ENCODE measurements at places on chromosomes 4 and X.

- DNase-seq: no peak
Observed at GRCh38 chr4:76623217-76624045, 188.4 kb downstream of the SHROOM3 start.

DNA sequence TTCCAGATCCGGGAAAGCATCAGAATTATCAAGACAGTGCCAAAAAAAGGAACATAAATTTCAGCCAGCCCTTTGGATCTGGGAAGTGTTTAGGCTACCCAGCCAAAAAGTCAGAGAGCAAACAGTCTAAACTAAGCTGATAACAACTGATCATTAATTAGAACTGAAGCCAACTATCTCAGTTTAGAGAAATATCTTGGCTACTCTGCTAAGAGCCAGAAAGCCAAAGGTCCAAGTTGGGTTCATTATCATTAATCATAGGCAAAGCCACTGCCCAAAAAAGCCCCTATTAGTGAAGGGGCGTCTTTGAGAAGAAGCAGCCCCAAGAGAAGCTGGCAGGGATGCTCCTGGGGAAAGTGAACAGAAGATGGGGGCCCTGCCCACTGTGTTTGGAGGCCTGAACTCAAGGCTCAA, 37.0 kb upstream of the SHISA3 start:
- no peak for DNase-seq

GRCh38 chrX:42567268-42567667, 210.7 kb downstream of the PPP1R2C start:
- DNase-seq: no peak

DNA sequence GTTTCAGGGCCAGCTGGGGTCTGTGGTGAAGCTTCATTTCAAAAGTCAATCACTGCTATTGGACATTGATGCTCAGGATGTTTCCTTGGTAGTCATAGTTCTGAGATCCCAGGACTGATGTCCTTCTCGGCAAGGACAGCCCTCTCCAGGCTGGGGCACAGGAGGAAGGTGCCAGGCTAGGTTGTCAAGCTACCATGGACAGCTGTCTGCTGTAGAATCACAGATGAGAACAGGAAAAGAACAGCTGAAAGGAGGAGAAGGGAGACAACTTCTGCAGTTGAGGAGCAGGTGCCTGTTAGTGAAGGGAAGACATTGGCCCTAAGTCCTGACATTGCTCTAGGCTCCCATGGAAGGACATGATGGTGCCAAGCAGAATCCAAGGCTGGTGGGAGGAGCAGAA, 58.0 kb downstream of the XAGE2 start:
- no peak for DNase-seq

- no peak for DNase-seq
Observed at GRCh38 chr4:12588582-12588981, 895.6 kb downstream of the RAB28 start.

DNA sequence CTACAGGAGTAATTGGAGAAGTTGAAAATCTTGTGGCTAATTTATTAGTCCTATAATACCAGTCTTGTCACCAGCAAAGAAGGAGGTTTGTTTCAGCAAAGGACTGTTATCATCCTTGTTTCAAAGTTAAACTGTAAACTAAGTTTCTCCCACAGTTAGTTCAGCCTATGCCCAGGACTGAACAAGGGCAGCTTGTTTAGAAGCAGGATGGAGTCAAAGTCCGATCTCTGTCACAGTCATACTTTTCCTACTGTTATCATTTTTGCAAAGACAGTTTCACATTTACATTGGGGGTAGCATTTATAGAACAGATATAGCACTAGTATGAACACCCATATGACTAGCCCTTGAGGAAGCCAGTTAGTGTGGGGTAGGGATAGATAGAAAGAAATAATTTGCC, 46.4 kb downstream of the AKAP4 start:
- no peak for DNase-seq

GRCh38 chr4:20017070-20017776, 234.5 kb upstream of the SLIT2 start:
- no peak for DNase-seq

DNA sequence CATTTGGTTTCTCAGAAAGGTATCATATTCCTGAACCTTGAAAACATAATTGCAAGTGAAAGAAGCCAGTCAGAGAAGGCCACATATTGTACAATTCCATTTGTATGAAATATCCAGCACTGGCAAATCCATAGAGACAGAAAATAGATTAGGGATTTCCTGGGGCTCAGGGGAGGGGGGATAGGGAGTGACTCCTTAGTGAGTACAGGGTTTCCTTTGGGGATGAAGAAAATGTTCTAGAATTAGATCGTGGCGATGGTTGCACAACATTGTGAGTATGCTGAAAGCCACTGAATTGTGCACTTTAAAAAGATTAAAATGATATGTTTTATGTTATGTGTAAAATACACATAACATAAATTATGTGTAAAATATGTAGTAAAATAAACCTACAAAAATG, 10.3 kb downstream of the XPNPEP2 start:
- no peak for DNase-seq

DNA sequence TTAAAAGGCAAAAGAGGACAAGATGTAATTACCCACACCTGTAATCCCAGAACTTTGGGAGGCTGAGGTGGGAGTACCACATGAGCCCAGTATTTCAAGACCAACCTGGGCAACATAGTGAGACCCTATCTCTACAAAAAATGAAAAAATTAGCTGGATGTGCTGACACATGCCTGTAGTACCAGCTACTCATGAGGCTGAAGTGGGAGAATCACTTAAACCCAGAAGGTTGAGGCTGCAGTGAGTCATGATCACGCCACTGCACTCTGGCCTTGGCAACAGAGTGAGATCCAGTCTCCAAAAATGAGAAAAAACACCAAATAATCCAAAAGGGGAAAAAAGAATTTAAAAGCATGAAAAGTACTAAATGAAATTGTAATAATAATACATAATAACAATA, 30.8 kb downstream of the NR0B1 start:
- no peak for DNase-seq

DNA sequence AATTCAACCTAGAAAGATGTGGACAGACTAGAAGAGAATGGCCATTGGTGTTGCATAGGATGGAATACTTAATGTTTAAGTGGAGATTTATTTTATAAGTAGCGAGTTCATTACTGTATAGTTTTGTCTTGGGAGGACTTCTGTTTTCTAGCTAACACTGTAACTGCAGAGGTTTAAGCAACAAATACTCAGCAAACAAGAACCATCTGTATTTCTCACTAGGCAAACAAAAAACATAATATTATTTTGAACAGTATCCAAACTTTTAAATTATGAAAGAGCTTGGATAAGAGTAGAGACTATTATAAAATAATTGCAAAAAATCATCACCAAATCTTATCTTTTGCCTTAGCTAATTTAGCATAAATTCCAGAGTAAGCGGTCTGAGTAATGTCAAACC, 121.1 kb downstream of the GLRA3 start:
- no peak for DNase-seq

DNA sequence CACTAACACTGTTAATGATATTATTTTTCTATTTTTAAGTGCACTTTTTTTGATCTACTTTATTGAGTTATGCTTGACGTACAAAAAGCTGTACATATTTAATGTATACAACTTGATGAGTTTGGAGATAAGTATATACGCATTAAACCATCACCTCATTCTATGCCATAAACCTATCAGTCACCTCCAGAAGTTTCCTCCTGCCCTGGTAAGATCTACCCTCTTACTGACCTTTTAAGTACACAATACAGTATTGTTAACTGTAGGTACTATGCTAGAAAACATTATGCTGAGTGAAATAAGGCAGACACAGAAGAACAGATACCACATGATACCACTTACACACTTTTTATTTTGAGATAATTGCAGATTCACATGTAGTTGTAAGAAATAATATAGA, 36.9 kb downstream of the INTS6L start:
- DNase-seq: no peak

GRCh38 chr4:122652379-122652778, 31.5 kb upstream of the IL21 start:
- peak; percentile 44 for DNase-seq

- no peak for DNase-seq
Observed at GRCh38 chrX:100659431-100660137, 15.6 kb downstream of the SRPX2 start.

GRCh38 chr4:3212391-3213105, 36.4 kb upstream of the MSANTD1 start:
- no peak for DNase-seq

DNA sequence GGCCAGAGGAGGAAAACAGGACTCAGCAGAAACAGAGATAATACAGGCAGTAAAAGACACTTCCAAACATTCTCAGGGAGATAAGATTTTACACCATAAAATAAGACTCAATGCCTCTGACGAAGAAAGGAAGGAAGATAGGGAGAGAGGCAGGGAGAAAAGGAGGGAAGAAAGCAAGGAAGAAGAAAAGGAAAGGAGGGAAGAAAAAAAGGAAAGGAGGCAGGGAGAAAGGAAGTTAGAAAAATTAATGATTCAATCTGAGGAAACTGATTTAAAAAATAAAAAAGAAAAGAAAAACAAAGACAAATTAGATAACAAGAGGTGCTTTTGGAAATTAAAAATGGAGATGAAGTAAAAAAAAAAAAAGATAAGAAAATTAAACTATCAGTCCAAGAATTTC, 72.1 kb downstream of the PDS5A start:
- DNase-seq: no peak

DNA sequence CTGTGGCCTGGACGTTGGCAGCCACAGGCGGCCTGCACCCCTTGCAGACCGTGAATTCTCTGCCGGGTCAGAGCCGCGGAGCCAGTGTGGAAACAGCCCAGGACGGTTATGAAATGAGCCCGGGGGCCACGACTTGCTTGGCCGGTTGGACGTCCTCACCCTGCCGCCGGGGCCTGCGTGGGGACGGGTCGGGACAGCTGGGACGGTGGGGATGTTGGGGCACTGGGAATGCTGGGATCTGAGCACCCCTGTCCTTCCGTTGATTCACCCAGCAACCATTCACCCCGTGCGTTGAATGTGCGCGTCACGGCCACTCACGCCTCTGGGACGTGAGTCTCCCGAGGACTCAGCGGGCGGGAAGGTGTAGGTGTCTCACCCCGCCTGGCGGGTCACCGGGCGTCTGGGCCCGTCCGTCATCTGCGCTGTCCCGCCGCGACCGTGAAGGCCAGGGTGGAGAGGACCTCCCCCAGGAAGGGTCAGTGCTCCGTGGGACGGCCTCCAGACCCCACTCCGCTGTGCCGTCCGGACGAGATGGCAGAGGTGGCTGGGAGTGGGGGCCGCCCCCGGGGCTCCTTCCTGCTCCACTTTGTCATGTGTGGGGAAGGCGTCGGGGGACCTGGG, 4.5 kb upstream of the PLCXD1 start:
- no peak for DNase-seq

- no peak for DNase-seq
Observed at GRCh38 chrX:140514554-140514953, 9.7 kb upstream of the SOX3 start.

GRCh38 chr4:87032884-87033533, 98.2 kb downstream of the AFF1 start:
- peak; percentile 74 for DNase-seq

DNA sequence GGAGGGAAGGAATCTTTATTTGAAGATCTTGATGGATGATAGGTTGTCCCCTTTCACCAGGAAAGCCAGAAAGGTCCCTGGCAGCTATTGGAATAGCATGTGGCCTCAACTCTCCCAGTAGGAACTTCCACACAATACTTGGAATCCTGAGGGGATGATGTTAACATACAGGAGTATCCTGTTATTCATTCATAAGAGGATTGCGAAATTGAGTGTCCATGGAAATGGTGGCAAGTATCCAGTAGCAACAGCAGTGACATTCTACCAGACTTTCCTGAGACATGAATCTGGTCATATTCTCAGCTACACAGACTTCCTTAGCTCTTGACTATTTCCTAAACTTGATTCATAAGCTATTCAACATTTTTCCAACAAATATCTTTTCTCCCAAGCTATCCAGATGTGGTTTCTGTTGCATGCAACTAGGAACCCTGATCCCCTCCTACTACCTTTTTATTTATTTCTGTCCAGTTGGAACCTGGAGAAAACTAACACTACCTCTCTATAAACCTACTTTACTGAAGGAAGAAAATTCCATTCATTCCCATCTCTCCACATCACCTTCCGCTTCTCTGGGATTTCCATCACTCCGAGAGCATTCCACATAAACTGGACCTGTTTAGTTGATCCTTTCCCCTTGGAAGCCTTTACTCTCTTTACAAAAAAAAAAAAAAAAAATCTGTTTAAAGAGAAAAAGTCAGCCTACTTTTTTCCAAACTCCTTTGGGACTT, 101.8 kb downstream of the ANXA5 start:
- no peak for DNase-seq

GRCh38 chr4:8577046-8577445, 3.1 kb upstream of the GPR78 start:
- no peak for DNase-seq

- peak; percentile 35 for DNase-seq
Observed at GRCh38 chr4:11901089-11901488, 472.4 kb upstream of the HS3ST1 start.

- no peak for DNase-seq
Observed at GRCh38 chrX:7072856-7073255, 74.7 kb upstream of the STS start.

- no peak for DNase-seq
Observed at GRCh38 chr4:142866685-142867084, 20.6 kb upstream of the INPP4B start.

- no peak for DNase-seq
Observed at GRCh38 chr4:132992686-132993085, 156.4 kb upstream of the PCDH10 start.

- no peak for DNase-seq
Observed at GRCh38 chr4:184807797-184808712, 17.7 kb downstream of the ACSL1 start.

- no peak for DNase-seq
Observed at GRCh38 chrX:49162620-49163019, at the start of gene MAGIX. TSS of gene MAGIX (plus strand) at chrX:49162758. CDS start at chrX:49162890, 132 bp downstream.

DNA sequence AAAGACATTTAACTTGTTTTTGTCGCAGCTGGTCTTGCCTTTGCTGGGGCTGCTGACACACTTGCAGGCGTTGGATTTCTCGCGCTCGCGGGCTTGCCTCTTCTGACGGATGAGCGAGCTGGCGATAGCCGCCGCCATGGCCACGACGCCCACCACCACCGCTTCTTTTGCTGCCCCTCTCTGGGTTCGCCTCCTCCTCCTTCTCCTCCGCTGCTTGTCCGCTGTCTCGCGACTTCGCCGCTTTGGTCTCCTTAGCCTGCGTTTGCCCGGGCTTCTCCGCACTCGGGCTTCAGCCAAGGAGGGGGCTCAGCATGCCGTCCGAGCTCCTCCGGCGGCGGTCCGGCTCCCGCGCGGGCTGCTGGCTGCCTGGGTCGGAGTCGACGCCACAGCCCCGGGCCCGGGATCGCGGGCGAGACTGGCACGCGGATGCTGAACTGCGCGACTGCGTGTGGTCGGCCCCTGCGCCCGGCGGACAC, 613 bp downstream of the FGF13 start:
- no peak for DNase-seq

- DNase-seq: no peak
Observed at GRCh38 chrX:129540722-129541184, 694 bp downstream of the OCRL start.
